ENCODE measurements at places on chromosomes 1 and 21. TPM values are rescaled to one million over a fixed set of nuclear protein-coding genes. Genes with fewer than 3 reads are reported as not detected.

FMO1 gene
- not detected for total RNA-seq

ELAVL4 gene
- total RNA-seq = not detected

TCHH gene
- total RNA-seq = 0.04 TPM

FCAMR gene
- total RNA-seq = not detected

USP25 gene
- total RNA-seq = 25.0 TPM

IVL gene
- total RNA-seq = 10.2 TPM

SPRR2F gene
- not detected for total RNA-seq

AIRE gene
- total RNA-seq = not detected

AK4 gene
- 33.3 TPM for total RNA-seq

TMEM82 gene
- not detected for total RNA-seq

ZNF648 gene
- not detected for total RNA-seq

ZNF683 gene
- not detected for total RNA-seq

SAMD13 gene
- total RNA-seq = 0.87 TPM

AK5 gene
- total RNA-seq = 0.86 TPM

RAVER2 gene
- total RNA-seq = 5.9 TPM

DNAJC28 gene
- 0.23 TPM for total RNA-seq

RNF2 gene
- total RNA-seq = 15.5 TPM

IGSF8 gene
- total RNA-seq = 41.4 TPM

OR4F29 gene
- not detected for total RNA-seq

NOS1AP gene
- total RNA-seq = not detected

C1orf226 gene
- total RNA-seq = 0.08 TPM

TARS2 gene
- total RNA-seq = 23.6 TPM

CTTNBP2NL gene
- total RNA-seq = 11.5 TPM

IL19 gene
- not detected for total RNA-seq

CASQ2 gene
- not detected for total RNA-seq

CDK18 gene
- 12.7 TPM for total RNA-seq

S100A7 gene
- total RNA-seq = 13.3 TPM

KCND3 gene
- total RNA-seq = 0.08 TPM

BRINP3 gene
- not detected for total RNA-seq

C1QTNF12 gene
- total RNA-seq = not detected

HES5 gene
- 0.31 TPM for total RNA-seq

CTSK gene
- 111 TPM for total RNA-seq

USP24 gene
- 18.8 TPM for total RNA-seq

RBP7 gene
- total RNA-seq = 1.4 TPM

NUP210L gene
- not detected for total RNA-seq

C1QA gene
- not detected for total RNA-seq

Data from hair follicular keratinocyte (primary cell).